ENCODE measurements at places on chromosomes 4 and X.

DNA sequence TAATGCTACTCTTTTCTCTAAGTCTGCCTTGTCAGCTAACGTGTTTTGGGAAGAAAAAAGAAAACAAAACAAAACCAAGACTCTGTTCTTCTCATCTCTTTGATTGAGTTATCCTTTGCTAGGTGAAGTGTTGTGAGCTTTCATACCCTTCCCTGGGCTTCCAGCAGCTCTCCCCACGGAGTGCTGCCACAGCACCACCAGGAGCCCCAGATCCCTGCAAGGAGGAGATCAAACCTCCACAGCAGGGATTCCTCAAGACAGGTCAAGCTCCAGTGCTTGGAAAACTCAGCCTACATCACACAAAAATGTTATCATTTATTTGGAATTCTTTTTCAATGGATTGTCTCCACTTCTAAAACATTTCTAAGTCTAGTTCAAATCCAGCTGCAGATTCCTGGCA, 1981.9 kb upstream of the TENM3 start:
- no peak for DNase-seq

DNA sequence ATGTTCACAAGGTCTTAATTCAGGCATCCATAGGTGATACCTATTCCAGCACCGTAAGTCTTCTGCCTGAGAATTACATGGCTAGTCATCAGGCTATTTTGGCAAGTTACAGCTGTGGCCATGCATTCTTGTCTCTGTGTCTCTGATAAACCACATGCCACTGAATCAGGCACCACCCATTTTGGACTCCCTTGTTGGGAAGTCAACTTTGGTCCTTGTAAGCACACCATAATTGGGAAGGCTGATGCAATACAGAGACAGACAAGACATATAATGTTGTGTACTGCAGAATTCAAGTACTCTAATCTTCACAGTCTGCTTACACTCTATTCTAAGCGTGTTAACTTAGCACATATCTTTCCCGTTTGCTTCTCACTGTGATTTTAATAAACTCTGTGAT, 483.7 kb upstream of the FTHL17 start:
- DNase-seq = no peak

GRCh38 chr4:78650106-78651024, 98.8 kb downstream of the ANXA3 start:
- DNase-seq = no peak

DNA sequence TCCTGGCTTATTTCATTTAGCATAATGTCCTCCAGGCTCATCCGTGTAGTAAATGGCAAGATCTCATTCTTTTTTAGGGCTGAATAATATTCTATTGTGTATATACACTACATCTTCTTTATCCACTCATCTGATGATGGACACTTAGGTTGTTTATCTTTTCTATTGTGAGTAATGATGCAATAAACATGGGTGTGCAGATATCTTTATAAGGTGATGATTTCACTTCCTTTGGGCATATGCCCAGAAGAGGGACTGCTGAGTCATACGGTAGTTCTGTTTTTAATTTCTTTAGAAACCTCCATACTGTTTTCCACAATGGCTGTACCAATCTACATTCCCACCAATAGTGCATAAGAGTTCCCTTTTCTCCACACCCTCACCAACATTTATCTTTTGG, 317.6 kb upstream of the CNKSR2 start:
- no peak for DNase-seq

Measured in nephron progenitor cell (in vitro differentiated cells).